Nephron progenitor cell (in vitro differentiated cells): ENCODE measurements at places on chromosomes 12 and 14.

GRCh38 chr12:54562750-54563356 is 13.5 kb downstream of the PDE1B start:
- DNase-seq = no peak

- DNase-seq = no peak
Measured at GRCh38 chr12:18658829-18659228, 79.0 kb downstream of the PLCZ1 start.

GRCh38 chr12:123363740-123364531 is 711 bp downstream of the SBNO1 start:
- DNase-seq = peak; percentile 37

GRCh38 chr14:61602003-61602732 is 93.1 kb upstream of the HIF1A start:
- DNase-seq = peak; percentile 15

- DNase-seq = no peak
Measured at GRCh38 chr12:49026101-49026500, 7.5 kb upstream of the PRKAG1 start.

DNA sequence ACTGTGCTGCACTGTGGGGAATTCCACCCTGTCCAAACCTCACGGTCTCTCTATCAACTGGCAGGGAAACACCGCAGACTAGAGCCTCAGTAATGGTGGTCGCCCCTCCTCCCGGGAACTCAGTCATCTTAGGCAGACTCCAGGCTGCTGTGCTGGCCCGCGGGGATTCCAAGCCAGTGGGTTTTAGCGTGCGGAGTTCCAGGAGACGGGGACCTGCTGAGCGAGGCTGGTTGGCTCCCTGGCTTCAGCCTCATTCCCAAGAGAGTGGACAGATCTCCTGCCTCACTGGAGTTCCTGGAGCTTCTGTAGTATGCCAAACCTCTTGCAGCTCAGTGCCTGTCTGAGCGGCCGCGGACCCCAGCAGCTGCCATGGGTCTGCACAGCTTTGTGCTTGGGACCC is 455.6 kb downstream of the CCDC91 start:
- no peak for DNase-seq

GRCh38 chr14:22497144-22497423 is 91.9 kb downstream of the DAD1 start:
- no peak for DNase-seq

DNA sequence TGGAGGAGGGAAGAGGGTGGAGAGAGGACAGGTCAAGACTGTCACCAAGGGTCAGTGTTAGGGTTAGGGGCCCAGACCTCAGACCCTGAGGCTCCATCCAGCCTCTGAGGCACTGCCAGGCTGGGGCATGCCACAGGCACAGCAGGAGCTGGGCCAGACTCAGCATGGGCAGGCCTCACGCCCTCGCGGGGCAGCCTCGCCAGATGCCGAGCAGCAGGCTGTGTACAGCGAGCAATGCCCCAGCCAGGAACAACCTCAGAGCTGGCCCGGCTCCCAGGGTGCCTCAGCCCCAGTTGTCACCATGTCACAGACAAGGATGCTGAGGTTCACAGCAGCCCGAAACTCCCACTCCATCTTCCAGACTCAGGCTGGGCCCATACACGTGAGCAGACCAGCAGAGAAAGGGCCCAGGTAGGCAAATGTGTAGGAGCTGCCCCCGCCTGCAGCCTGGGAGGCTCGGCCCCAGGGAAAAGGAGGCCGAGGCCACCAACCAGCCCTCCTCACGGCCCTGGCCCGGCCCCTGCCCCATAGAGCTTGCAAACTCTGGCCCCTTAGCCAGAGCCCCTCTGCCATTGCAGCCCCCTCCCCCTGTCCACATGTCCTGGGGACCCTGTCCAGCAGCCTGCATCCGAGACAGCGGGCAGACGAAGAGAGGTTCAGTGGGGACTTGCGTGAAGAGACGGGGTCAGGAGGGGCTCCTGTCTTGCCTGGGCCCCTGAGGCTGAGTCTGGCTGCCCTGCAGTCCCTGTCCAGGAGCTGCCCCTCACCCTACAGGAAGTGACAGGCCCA is 7.5 kb downstream of the C14orf180 start:
- DNase-seq = no peak

- DNase-seq = no peak
Measured at GRCh38 chr12:105524961-105525360, 194.5 kb downstream of the C12orf75 start.

DNA sequence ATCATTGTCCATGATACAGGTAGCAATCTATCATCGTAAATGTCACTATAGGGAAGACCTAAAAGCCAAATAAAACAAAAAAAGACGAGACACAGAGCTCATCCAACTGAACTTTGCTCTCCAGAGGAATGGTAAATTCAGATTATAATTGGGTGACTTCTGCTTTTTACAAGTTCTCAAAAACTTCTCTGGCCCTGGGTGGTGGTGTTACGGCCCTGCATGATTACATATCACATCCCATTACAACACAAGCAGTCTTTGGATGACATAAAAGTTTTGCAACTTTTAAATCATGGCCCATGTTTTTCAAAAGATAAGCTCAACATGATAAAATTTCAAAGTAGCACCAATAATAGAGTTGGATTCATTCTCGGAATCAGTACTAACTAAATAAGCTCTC is 299.6 kb downstream of the DIO2 start:
- DNase-seq = no peak

DNA sequence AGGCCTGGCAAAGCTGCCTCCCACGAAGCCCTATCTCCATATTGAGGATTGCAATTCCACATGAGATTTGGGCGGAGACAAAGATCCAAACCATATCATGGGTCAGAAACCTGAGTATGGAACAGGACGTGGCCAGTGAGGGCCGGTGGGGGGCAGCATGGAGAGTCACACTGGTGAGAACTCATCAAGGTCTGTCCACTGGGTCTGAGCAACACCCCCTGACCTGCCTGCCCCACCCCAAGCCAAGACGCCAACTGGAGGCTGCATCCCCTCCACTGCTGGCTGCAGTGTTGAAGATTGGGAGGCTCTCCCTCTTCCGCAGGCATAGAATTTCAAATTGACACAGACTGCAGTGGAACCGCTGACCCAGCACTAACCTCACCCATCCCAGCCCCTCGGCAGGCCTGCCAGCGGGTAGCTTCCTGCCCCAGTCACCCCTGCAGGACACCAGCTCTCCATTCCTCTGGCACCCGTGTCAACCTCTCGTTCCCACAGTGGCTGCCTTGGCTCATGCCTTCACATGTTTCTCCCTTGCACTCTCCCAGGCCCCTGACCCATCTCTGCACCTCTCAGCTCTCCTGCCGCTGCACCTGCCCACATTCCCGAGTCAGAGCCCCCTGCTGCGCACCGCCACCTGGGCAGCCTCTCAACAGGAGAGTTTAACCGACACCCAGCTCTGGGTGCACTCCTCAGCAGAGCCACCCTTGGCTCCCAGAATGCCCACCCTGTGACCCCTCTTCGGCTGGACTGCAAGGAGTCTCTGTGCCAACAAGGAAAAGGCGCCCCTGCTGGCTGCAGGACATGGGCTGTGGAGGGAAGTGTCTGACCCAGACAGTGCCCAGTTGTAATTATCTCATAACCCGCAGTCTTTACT is 45.2 kb upstream of the PPP2R5C start:
- no peak for DNase-seq

DNA sequence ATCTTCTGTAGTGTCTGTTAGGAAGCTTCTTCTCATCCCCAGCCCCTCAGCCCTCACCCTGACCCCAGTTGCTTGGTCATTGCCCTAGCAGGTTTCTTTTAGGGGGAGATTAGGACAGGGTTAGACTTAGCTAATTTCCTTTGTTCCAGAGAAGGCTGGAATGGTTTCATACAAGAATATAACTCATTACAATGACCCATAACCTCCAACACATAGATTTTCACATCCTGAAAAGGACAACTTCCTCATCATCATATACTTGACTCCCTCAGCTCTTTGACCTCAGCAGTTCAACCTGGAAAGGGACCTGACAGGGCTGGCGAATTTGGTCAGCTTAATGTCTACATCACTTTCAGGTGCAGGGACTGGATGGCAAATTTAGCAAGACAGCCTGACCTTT is 8.0 kb upstream of the BHLHE41 start:
- no peak for DNase-seq

- DNase-seq = no peak
Measured at GRCh38 chr12:76445462-76445861, 97.2 kb upstream of the BBS10 start.

DNA sequence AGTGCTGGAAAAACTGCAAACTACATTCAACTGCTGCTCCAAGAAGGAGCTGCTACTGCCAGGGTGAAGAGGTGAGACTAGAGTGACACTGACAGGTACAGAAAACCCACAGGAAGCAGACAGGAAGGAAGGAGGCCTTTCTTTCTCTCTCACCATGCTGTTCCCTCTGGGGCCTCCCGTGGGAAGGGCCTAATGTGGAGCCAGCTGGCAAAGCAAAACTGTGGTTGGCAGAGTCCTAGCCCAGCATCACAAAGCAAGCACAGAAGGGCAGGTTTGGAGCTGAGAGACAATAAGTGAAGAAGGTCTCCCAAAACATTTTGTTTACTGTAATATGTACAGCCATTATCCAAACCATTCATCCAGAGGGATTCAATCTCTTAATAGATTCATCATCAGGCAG is 122.5 kb upstream of the MAX start:
- no peak for DNase-seq

DNA sequence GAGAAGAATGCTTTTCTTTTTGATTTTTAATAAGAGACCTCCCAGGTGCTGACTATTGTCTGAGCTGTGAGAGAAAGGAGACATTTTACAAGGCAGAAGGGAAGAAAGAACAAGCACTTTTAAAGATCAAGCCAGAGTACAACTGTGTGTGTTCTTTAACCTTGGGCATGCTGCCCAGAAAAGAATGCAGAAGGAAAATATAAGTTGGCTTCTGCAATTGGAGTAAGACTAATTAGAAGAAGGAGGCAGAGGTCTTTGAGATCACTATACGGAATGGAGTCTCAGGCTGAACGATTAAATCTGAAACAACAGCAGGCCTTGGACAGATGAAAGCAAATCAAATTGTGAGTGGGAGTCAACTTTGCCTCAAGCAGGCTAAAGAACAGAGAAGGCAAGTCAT is 230.5 kb downstream of the ATP23 start:
- DNase-seq = no peak

DNA sequence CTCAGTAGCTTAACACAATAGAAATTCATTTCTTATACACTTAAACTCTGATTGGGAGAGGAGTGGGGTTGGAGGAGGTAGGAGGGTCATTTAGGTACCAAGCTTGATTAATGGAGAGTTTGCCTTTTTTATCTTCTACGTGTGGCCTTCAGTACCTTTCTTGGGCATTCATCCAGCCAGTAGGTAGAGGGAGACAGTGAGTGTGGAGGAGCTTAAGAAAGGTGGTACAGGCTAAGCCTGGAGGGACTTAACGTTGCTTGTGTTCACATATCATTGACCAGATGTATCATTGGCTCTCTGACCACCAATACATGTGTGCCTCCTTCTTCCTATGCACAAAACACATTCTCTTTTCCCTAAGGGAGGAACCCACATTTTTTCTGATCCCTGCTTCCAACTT is 232.9 kb upstream of the CRY1 start:
- DNase-seq = no peak
